Thyroid gland (tissue), 4 donors: ENCODE measurements at places on chromosomes 4 and X. TPM values are rescaled to one million over a fixed set of nuclear protein-coding genes. Genes with fewer than 3 reads are reported as not detected.

DNA sequence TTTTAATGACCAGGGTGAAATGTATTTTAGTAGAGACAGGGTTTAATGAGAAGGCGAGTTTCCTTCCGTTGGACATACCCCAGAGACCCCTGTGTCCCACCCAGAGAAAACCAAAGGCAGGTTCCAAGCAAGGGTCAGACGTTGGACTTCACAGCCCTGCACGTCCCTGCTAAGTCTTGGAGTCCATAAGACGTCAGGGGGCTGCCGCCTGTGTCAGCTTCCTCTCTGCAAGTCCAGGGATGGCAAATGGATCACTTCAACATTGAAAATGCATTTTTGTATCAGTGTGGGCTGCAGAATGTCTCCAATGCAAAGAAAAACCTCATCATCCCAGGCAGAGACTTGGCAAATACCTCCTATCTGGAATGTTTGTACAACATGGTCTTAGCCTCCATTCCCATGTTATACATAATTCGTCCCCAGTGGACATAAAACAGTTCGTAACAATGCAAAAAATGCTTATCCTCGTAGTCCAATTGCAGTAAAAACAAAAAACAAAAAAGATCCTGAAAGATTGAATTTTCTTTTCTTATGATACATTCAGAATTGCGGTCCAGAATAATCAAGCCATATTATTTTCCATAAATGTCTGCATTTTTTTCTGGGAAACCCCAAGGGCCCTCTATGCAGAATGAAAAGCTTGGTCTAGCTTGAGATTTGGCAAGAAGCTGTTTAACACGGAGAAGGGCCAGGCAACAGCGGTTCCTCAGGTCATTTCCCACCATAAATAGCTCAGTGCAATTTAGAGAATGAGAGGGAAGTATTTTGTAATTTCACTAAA, 190.9 kb downstream of the SHOX start:
- no peaks in the 10 kb centered on the region for H3K4me1 ChIP-seq
- H3K27ac ChIP-seq, result no peak overlapping the region
- no peak for DNase-seq
- H3K27me3 ChIP-seq, result no peaks in the 10 kb centered on the region
- H3K36me3 ChIP-seq, result no peaks in the 10 kb centered on the region

DNA sequence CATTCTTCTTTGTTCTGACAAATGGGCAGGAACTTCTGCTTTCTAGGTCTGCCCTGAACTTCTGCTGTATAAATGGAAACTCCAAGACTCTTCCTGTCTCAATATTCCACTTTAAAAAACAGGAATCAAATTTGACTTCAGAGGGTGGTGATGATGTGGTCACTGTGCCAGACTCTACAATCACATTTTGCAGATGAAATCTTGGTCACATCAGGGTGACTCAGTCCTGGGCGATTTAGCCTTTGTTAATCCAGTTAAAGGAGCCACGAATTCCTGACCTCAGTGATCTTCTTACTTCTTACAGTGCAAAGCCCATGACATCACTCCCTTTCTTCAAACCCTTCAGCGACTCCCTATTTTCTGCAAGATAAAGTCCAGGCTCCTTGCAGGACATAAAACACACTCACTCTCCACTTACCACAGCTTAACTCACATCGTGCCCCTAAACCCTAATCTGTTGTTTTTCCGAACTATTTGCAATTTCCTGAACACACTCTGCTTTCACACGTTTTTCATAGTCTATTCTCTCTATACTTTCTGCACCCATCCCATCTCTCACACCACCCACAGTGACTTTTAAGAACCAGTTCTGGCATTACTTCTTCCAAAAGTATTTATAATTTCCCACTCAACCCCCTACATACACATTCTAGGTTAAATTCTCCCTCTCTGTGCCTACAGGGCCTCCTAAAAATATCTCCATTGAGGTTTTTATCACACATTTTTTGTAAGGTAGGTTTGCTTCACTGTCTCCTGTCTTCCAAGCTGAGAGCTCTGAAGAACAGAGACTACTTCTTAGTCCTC, 11.1 kb downstream of the GASK1B start:
- H3K27me3 ChIP-seq, result no peaks in the 10 kb centered on the region
- no peaks in the 10 kb centered on the region for H3K36me3 ChIP-seq
- no peaks in the 10 kb centered on the region for H3K4me1 ChIP-seq
- H3K4me3 ChIP-seq, result no peak overlapping the region

DNA sequence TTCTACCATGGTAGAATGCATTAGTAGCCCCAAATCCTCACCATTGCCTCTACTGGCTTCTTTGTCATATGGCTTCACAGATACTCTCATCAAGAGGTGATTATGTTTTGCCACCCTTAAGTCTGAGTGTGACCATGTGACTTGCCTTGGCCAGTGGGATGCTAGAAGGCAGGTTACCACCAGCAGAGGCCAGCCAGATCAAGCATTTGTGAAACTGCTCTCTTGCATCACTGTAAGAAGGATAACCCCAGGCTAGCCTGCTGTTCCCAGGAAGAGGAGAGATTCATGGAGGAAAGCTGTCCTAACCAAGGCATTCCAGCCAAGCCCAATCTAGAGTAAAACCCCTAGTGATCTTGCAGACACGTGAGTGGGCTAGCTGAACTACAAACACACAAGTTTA, 46.8 kb downstream of the USP46 start:
- no peak for DNase-seq
- no peak overlapping the region for H3K27ac ChIP-seq
- H3K36me3 ChIP-seq, result no peaks in the 10 kb centered on the region
- peaks cover 9% of the 10 kb centered on the region for H3K4me1 ChIP-seq
- H3K4me3 ChIP-seq, result no peak overlapping the region

- H3K4me1 ChIP-seq, result peaks cover 27% of the 10 kb centered on the region
- no peaks in the 10 kb centered on the region for H3K27me3 ChIP-seq
- no peak overlapping the region for H3K4me3 ChIP-seq
- no peak overlapping the region for H3K27ac ChIP-seq
Measured at GRCh38 chr4:6767748-6768538, 14.6 kb upstream of the KIAA0232 start.

Gene GUCY1B1
- 5.0 TPM for total RNA-seq

DNA sequence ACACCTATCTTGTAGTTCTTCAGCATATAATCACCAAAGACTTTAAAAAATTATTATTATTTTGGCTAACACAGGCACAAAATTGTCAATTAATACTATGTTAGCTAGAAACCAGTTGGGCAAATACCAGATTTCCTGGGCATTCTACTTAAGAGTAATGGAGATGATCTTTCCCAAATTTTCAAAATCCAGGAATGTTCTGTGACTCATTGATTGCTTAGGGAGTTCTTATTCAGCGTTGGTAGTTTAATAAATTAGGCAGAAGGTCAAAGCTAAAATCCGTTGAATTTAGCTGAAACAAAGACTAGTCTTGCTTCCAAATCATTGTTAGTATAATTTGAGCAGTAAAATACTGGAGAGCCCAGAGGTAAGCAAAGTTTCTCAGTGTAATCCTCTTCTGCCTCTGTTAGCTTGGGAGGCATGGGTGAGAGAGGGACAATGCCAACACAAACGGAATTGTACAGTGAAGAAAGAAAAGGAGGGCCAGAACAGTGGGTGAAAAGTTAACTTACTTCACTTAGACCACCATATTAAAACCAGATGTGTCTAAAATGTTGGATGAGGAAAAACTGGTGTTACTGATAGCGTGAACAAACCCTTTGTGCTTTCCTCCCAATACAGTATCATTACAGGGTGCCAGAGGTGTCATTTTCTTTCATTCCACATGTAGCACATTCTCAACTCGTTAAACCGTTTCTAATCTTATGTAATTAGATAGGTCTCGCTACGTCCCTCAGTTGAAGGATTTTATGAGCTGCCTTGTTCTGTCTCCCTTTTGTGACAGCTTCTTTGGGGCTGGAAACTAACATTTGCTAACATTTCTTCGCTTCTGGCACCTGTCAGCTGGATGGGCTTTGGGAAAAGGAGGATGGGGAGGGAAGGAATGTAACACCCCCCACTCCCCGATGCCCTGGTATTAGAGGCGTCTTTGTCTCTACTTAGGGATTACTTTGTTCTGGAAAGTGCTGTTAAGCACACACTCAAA, 87.4 kb upstream of the CITED1 start:
- no peak overlapping the region for H3K27ac ChIP-seq
- H3K4me1 ChIP-seq, result peaks cover 19% of the 10 kb centered on the region
- no peak for DNase-seq
- no peaks in the 10 kb centered on the region for H3K36me3 ChIP-seq
- H3K27me3 ChIP-seq, result no peaks in the 10 kb centered on the region
- H3K4me3 ChIP-seq, result no peak overlapping the region

Gene KCNE5
- total RNA-seq, result not detected

Gene SLC10A4
- total RNA-seq, result not detected

DNA sequence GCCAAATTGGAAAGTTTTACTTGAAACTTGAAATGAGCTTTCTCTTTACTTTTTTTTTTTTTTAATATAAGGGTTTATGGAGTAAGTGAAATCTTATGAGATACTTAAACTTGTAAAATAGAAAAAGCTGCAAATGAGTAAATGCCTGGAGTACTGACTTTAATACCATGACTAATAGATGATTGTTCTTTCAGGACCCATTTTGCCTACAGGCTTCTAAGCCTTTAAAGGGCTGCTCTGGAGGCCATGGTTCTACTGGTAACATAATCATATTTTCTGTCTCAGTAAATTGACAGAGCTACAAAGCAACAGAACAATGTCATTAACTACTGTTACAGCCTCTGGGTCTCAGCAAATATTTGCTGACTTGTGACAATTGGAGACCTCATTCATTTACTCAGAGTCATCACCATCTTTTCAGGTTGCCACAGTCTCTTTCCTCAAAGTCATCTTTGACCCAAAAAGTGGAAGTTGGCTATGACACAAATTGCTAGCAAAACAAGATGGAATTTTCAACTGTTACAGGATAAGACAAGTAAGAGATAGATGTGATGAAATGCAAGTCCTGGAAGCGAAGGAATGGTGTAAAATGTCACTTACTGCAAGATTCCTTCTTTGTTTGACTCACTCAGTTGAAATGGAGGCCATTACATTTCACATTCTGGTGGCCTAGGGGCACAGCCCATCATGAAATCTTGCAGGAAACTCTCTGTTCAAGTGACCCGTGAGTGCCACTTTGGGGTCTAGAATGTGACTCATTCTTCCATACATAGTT, 132.7 kb downstream of the BTC start:
- H3K36me3 ChIP-seq, result no peaks in the 10 kb centered on the region
- no peak for DNase-seq
- H3K4me3 ChIP-seq, result no peak overlapping the region
- no peak overlapping the region for H3K27ac ChIP-seq
- no peaks in the 10 kb centered on the region for H3K4me1 ChIP-seq
- H3K27me3 ChIP-seq, result no peaks in the 10 kb centered on the region

Gene GAGE12J
- not detected for total RNA-seq

DNA sequence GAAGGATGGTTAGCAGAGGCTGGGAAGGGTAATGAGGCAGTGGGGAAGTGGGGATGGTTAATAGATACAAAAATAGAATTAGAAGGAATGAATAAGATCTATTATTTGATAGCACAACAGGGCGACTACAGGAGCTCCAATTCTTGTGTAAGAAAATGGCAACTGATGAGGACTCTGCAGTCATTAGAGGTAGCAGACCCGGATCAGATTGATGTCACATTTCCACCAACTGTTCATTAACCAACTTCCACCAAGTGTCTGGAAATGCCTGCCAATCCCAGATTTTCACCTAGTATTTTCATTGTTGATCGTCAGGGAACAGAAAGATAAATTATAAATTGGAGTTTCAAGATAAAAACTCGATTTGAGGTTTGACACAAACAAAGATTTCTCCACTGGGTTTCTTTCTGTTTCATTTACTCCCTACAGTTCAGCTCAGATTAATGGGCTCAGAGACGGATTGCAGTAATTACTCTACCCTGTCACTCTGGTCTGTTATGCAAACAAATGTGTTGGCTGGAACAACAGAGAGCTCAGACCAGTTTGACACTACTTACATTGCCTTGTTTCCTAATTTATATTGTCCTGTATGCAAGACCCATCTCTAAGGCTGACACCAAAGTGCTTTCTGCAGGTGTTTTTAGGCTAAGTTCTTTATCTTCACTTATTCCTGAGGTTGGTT, 909.2 kb upstream of the PRKX start:
- no peaks in the 10 kb centered on the region for H3K4me1 ChIP-seq
- H3K36me3 ChIP-seq, result no peaks in the 10 kb centered on the region
- no peak overlapping the region for H3K27ac ChIP-seq
- no peaks in the 10 kb centered on the region for H3K27me3 ChIP-seq
- no peak for DNase-seq
- no peak overlapping the region for H3K4me3 ChIP-seq

Gene RRH
- total RNA-seq, result not detected

- DNase-seq, result no peak
- H3K27ac ChIP-seq, result no peak overlapping the region
- no peak overlapping the region for H3K4me3 ChIP-seq
- H3K27me3 ChIP-seq, result no peaks in the 10 kb centered on the region
Measured at GRCh38 chrX:63128509-63128908, 222.6 kb downstream of the SPIN4 start.
